ENCODE measurements at places on chromosomes 6 and 20.

DNA sequence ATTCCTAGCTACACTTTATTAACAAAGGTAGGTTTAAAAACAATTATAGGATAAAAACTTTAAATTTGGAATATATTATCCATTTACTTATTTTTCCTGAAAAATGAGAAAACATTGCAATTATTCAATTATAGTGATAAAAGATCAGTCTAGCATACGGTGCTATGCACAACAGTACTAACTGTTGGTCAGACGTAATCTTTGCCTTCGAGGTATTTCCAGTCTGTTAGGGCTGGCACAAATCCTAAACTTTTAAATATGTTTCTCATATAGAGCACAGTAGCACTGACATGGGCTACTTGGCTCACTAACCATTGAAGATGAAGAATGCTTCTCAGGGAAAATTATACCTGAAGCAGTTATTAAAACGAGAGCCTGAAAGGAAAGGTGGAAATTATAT lies 214.8 kb downstream of the PRKN start:
- no peak for DNase-seq

DNA sequence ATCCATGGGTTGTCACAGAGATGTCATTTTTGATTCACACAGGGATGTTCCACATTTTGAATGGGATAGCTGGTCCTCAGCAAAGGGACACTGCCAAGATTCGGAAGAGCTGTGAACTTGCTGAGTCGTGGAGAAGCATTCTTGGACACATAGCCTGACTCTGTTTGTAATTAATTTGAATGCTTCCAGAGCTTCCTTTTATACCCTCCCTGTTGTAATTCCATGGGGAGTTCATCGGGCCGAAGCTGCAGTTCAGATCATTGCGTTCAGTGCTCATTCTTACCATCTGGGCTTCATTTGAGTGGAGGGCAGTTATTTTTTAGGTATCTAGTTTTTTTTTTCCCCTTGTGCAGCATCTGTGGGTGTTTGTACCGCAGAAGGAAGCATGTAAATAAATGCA lies 126.5 kb downstream of the SLC24A3 start:
- DNase-seq: no peak

DNA sequence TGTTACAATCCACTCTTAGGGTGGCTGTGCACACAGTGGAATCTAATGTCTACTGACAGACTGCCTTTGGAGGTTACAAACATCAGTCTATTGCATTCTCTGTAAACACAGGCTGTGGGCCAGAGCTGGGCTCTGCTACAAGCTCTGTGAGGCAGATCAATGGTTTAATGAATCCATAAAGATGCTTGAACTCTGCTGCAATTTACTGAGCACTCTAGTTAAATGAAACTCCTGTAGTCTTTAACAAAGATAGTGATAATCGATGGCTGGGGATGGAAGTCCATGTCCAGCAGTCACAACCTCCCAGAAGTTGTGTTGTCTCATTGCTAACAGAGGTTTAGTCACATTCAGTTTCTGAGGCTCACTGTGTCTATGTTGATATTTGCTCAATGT lies 50.5 kb downstream of the SOBP start:
- DNase-seq: no peak

DNA sequence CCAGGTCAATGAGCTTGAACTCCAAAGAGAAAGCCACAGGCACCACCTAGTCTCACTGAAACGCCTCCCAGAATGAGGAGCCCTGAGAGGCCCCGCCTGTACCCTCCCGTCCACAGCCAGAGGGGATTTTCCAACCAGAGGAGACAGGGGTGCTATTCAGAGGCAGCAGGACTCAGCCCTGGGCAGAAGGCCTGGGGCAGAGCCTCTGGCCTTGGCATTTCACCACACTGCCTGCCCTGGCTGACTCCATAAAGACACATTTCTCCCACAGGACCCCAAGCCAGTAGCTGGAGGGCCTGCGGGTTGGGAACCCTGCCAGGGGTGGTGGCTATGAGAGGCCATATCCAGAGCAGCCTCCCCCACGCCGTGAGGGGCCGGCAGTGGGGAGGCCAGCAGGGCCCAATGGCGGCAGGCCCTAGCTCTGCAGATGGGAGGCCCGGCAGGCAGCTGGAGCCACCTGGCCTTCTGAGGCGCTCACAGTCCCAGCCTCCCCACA lies 159.3 kb downstream of the PREX1 start:
- no peak for DNase-seq

GRCh38 chr20:47888351-47888750 lies 103.1 kb upstream of the SULF2 start:
- DNase-seq: no peak

- DNase-seq: no peak
Measured at GRCh38 chr20:60199866-60200265, 241.6 kb downstream of the CDH26 start.

- DNase-seq: peak; percentile 33
Measured at GRCh38 chr6:87182321-87182720, 27.0 kb downstream of the ZNF292 start.

- DNase-seq: no peak
Measured at GRCh38 chr6:125175466-125176048, 22.0 kb downstream of the TPD52L1 start.

- DNase-seq: no peak
Measured at GRCh38 chr20:300345-300990, 3.1 kb downstream of the ZCCHC3 start.

DNA sequence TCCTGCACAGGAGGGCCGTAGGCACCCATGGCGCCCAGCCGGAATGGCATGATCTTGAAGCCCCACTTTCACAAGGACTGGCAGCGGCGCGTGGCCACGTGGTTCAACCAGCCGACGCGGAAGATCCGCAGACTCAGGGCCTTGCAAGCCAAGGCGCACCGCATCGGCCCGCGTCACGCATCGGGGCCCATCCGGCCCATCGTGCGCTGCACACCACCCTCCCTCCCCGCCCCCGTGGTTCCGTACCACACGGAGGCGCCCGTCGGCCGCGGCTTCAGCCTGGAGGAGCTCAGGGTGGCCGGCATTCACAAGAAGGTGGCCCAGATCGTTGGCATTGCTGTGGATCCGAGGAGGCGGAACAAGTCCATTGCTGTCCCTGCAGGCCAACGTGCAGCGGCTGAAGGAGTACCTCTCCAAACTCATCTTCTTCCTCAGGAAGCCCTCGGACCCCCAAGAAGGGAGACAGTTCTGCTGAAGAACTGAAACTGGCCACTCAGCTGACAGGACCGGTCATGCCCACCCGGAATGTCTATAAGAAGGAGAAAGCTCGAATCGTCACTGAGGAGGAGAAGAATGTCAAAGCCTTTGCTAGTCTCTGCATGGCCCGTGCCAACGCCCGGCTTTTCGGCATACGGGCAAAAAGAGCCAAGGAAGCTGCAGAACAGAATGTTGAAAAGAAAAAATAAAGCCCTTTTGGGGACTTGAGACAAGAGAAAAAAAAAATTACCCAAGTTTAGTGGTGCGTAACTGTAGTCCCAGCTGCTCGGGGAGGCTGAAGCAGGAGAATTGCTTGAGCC lies 9.9 kb upstream of the NCOA5 start:
- DNase-seq: no peak

GRCh38 chr6:119978274-119978889 lies 628.8 kb upstream of the MAN1A1 start:
- no peak for DNase-seq

DNA sequence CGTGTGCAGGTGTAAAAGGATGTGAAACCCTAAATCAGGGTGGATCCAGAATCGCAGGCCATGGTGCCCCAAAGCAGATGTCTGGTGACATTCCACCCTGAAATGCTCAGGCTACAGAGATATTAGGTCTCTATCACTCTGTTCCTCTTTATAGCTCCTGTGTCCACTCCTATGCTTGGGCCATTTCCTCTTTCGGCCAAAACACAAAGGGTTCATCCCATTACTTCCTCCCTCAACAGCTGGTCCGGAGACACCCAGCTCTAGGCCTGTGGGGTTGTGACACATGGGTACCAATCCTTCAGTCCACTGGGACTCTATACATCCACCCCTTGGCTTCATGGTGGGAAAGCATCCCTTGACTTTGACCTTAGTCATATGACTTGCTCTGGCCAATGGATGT lies 1.7 kb upstream of the SIGLEC1 start:
- no peak for DNase-seq

GRCh38 chr6:119176445-119176844 lies 98.0 kb upstream of the FAM184A start:
- DNase-seq: no peak

DNA sequence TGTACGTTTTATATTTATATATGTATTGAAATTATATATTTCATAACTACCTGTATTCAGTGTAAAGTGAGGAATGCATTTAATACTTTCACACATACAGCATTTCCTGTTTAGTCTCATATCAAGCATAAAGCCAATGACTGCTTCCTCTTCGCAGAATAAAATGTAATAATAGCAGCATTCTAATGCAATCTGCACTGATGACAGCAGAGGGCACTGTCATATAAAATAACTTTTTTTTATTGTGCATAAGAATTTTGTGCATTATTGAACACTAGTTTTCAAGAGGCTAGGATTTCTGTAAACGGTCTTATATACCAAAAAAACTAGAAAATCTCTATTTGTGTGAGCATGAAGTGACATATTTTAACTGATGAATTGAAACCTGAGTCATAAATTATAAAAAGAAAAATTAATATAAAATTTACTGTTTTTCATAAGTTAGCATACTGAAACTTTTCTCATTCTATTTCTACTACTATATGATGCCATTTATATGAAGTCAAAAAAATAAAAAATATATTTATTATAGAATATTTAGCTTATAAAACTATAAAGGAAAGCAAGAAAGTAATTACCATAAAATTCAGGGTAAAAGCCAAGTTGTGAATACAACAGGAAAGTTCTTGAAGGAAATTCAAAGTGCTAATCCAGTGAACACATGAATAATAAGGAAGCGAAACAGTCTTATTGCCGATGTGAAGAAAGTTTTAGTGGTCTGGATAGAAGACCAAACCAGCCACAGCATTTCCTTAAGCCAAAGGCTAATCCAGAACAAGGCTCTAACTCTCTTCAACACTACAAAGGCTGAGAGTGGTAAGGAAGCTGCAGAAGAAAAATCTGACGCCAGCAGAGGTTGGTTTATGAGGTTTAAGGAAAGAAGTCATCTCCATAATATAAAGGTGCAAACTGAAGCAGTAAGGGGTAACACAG lies 36.3 kb downstream of the RNF146 start:
- peak; percentile 42 for DNase-seq

GRCh38 chr6:21049572-21049971 lies 515.3 kb downstream of the CDKAL1 start:
- DNase-seq: no peak

DNA sequence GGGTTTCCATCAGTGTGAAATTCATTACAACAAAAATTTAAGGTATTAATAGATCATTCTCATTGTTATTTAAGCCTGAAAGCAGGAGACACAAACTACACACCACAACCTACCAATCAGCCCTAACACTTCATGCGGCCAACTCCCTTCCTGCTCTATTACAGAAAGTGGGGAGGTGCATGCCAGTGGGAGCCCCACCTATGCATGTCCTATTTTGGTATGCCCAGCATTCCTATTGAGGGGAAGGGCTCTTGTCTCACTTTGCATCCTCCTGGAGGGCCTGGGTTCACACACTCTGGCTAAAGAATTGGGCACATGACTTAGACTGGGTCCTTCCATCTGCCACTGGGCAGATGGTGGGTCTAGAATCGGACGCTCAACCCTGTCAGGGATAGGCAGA lies 450.0 kb downstream of the PTPRT start:
- DNase-seq: no peak

GRCh38 chr6:52352239-52353018 lies 9.5 kb upstream of the PAQR8 start:
- no peak for DNase-seq

DNA sequence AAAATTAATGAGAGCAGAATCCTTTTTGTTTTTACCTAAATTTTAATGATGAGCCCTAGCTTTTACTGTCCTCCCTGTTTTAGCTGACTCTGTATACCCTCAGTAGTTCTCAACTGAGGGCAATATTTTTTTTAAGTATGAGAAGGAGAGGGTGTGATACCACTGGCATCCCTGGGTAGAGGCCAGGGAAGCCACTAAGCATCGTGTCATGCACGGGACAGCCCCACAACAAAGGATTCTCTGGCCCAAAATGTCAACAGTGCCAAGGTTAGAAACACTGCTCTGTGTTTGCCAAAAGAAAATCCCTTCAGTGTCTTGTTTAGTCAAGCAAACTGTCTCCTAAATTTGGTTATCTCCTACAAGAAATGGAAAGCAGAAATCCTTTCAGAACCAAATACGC lies 210.4 kb downstream of the KCNQ5 start:
- DNase-seq: no peak

DNA sequence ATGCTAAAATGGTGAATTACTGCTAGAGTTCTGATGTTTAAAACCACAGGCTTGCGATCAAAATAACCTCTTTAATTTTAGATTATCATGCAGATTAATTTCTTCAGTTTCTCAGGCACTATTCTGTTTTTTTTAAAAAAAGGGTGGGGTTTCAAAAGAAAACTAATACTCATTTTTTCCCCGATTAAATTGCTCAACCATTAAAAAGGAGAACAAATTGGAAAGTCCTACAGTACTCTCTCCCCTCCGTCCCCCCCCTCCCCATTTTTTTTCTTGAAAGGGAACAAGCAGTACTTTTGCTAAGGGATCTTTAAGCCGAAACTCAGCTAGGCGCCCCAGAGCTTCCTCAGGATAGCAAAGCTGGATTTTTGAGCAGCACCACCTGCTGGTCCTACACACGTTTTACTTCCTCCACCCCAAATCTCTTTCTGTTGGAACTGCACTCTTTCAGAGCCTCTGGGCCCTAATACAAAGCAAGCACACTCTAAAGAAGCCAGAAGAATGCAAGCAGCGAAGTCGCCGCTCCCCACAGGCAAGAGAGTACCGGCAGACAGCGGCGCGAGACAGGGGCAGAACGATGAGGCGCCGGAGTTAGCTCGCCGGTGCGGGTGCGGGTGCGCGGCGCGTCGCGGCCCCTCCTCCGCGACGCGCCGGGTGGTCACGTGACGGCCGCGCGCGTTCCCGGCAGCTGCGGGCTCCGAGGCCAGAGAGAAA lies at the start of gene RNF146:
TSS of gene RNF146 (plus strand) at position 687 of the 714 bp plus-strand sequence. CDS start 13,475 bp downstream, outside the sequence.
- DNase-seq: peak; percentile 74

DNA sequence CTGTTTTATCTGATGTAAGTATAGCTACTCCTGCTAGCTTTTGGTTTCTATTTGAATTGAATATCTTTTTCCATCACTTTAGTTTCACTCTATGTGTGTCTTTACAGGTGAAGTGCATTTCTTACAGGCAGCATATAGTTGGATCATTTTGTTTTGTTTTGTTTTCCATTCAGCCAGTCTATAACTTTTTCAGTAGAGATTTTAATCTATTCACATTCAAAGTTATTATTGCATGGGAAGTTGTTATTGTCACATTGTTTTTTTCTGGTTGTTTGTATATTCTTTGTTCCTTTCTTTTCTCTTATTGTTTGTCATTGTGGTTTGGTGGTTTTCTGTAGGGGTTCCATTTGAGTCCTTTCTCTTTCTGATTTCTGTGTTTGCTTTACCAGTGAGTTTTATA lies 151.2 kb downstream of the PDE10A start:
- DNase-seq: no peak

- DNase-seq: no peak
Measured at GRCh38 chr20:15138548-15139126, 801.2 kb upstream of the FLRT3 start.

GRCh38 chr20:59149678-59150504 lies 13.7 kb upstream of the ZNF831 start:
- peak; percentile 42 for DNase-seq

- DNase-seq: no peak
Measured at GRCh38 chr6:129186988-129187387, 304.1 kb downstream of the LAMA2 start.
